ENCODE measurements at places on chromosomes 12 and 14. TPM values are rescaled to one million over a fixed set of nuclear protein-coding genes. Genes with fewer than 3 reads are reported as not detected.
A peak's percentile ranks its signal among the peaks of the same experiment; 100 is the strongest.

DNA sequence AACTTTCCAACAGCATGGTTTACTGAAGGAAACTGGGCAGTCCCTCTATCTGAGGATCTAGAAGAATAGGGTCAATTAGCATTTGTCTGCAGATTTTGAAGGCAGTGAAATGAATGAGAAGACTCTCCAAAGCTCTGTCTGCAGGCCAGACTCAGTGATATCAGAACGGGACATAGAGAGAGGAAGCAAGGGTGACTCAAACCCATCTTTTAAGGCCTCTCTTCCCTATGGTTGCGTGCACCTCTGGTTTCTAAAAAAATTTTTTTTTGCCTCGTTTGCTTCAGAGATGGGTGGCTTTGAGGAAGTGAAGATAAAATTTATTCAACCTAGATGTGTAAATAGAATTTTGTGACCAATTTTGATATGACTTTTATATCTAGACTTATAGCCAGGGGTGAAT, 71.9 kb upstream of the HOXC13 start:
- DNase-seq: no peak

Gene CYP46A1
- not detected for total RNA-seq

Gene TEDC1
- total RNA-seq: 112 TPM

Gene TRIM9
- total RNA-seq: not detected

GRCh38 chr14:70283156-70283555, 76.3 kb downstream of the COX16 start:
- DNase-seq: no peak

Gene NPAS3
- not detected for total RNA-seq

DNA sequence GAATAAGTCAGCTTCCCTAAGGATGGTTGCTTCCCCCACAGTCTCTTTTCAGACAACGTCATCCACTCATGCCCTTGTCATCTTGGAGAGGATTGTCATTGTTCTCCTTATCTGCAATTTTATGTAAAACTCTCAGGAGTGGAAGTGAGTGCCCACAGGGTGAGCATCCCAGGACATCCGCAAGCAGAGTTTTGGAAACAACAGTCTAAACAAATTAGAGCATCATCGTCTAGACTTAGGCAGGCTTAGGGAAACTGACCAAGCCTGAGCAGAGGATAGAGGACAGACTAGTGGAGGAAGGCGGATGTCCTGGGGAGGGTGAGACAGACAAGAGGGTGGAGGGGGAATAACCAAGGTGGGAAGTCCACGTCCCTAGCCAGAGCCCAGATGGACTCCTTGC, 63.7 kb upstream of the BDKRB2 start:
- DNase-seq: no peak

DNA sequence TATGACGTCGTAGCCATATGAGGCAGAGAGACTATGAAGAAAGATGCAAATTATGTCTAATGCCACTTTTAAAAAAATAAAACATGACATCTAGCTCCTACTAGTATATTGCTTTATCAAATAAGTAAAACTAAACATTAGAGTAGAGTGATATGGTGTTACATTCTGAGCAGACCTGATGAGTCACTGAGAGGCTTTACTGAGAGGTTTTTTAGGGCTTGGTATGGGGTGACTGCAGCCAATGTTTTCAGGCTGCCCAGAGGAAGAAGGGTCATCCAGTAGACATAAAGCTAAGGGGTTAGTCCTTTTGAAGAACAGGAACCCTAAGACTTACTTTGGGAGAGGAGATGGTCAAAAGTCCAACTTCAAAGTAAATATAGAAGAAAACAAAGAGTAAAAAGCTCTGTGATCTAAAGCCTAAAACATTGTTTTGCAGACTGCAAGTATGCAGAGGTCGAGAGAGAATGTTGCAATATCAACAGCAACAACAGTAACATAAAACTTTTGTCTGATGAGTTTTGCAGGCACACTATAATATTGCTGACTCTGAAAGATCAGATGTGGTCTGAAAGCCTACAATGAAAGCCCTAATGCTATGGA, 774.7 kb downstream of the TMTC2 start:
- DNase-seq: no peak

DNA sequence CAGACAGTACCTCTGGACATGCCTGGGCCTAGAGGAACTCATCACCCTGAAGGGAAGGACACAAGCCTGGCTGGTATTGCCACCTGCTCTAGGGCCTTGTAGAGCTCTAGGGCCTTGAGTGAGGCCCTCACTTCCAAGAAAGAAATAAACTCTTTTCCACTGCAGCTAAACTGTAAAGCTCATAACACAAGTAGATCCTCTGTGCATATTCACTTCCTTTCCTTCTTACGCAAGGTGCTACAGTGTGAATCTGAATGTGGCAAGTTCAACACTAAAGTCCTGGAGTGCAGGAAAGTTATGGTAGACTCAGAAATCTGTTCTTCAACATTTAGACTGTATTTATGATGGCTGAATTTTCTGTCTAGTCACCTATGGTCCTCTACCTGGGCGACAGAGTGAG, 14.5 kb downstream of the RNASE3 start:
- DNase-seq: no peak

DNA sequence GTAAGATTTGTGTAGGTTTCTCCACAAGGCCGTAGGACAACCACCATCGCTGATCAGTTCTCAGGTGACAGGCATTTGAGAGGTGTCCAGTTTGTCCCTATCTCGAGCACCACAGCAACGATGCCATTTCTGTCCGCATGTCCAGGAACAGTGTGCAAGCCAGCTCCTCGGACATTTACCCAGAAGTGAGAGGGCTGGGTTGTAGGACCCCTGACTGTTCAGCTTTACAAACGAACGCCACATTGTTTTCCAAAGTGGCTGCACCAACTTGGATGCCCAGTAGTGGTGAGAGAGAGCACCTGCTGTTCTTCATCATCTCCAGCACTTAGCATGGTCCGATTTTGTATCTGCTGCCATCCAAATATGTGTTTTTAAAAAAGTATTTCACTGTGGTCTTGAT, 38.6 kb downstream of the CYP46A1 start:
- DNase-seq: no peak

GRCh38 chr12:48988030-48988649, 10.0 kb downstream of the WNT1 start:
- DNase-seq: peak; percentile 72

GRCh38 chr12:3527181-3527580, 36.2 kb downstream of the PRMT8 start:
- DNase-seq: peak; percentile 14

DNA sequence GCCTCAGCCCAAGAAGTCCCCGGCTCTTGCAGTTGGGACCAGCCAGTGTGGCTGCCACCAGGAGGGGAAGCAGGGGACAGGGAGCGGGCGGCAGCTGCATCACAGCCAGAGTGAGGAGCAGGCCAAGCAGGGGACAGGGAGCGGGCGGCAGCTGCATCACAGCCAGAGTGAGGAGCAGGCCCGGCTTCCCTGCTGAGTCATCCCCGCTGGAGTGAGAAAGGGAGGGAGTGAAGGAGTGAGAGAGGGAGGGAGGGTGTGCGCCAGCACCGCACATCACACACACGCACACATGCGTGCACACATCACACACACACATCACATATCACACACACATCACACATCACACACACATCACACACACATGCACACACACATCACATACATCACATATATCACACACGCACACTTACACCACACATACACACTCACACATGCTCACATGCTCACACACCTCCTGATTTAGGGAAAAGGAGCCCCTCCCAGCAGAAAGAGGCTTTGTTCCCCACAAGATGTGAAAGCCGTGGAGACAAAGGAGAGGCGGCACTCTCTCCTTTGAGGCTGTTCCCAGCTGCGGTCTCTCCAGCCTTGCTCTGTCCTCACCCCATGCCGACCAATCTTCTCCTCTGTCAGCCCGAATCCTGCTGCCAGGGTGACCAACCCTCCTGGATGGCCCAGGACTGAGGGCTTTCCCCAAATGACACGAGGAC, 16.7 kb upstream of the ZDHHC22 start:
- no peak for DNase-seq

DNA sequence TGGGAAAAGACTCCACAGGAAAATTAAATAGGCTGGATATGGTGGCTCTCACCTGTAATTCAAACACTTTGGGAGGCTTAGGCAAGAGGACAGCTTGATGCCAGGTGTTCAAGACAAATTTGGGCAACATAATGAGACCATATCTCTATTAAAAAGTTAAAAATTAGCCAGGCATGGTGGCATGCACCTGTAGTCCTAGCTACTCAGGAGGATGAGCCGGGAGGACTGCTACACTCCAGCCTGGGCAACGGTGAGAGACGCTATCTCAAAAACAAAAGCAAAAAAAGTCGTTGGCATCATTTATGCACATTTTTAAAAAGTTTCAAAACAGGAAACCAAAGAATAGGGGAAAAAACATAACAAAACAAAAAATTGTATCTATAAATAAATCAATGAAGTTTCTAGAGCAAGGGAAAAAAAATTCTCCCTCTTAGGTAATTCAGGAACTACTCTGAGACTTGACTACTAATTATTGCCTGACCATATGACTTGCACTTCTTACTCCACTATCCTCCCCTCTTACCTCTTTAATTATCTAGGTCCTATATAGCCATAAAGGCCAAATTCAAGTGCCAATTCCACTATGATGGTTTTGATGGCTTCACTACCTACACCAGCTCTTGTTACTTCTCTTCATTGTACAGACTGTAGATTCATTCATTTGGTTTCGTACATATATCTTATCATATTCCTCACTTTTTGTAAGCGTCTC, 1.6 kb downstream of the METTL3 start:
- DNase-seq: no peak

- DNase-seq: no peak
Observed at GRCh38 chr12:92370828-92371227, 225.2 kb upstream of the BTG1 start.

DNA sequence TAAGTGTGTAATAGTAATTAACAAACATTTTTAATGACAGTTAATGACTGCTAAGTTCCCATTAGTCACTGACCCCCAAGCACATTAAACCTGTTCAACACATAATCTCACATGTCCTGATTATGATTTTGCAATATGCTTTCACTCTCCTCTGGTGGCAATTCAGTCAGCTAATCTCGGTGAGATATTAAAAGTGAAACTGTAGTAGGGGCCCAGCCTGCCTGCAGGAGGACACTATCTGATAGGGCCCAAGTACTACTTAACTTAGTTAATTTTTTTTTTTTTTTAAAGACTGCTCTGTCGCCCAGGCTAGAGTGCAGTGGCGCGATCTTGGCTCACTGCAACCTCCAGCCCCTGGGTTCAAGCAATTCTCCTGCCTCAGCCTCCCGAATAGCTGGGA, 48.8 kb downstream of the CIT start:
- no peak for DNase-seq

Data from HT-29 (cell line).